ENCODE measurements at places on chromosomes 5 and 9.
A peak's percentile ranks its signal among the peaks of the same experiment; 100 is the strongest.

GRCh38 chr5:125412561-125413495 lies 666.4 kb upstream of the ZNF608 start:
- peak; percentile 22 for DNase-seq

DNA sequence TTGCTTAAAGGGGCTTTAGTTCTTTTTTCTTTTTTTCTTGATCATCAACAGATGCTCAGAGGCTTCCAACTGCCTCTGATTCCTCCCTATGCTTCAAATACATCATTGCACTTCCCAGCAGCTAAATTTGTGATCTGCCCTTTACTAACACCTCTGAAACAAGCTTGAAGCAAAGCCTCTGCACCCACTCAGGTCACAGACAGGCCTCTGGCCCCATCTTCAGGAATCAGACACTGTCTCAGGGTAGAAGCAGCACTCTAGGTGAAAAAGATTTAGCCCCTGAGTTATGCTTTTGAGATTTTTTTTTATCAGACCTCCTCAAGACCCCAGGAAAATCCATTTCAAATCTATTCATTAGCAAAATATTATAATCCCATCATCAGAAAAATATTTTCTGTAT lies 91.5 kb downstream of the MAMDC2 start:
- no peak for DNase-seq

DNA sequence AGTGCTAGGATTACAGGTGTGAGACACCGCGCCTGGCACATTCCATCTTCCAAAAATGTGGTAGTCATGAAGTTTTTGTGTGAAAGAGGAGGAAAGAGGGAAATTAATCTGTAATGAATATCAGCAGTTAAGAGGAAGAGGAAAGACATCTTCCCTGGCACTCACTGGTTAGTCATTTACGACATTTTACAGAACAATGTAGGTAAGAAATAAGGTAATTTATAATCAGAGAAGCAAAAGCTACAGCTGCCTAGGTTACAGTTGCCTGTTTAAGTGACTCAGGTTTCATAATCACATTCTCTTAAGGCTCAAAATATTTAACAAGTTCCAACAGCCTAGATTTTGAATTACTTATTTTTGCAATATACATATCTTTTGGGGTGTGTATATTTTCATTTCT lies 26.9 kb downstream of the CNOT6 start:
- DNase-seq, result no peak

DNA sequence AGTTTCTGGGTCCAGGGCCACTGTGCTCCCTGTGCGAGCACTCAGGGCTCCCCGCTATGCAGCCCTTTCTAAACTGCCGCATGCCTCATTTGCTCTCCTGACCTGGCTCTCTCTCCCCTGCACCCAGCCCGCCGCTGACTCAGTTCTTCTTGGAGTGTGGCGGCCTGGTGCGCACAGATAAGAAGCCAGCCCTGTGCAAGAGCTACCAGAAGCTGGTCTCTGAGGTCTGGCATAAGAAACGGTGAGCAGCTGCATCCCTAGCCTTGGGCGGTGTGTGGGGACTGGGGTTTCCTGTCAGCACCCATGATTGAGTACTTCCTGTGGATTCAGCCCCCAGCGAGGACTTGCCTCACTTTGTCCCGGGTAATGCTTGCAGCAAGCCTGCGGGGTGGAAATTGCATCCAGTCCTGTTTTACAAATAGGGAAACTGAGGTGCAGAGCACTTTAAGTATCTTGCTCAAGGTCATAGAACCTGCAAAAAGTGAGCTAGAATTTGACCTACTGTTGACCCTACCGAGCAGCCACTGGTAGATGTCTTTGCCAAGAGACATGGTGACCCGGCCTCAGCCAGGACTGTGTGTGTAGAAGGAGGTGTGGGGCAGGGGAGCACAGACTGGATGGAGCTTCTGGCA lies 27.9 kb downstream of the USP20 start:
- DNase-seq, result no peak

- DNase-seq, result no peak
Observed at GRCh38 chr5:148912714-148913398, 86.4 kb downstream of the ADRB2 start.

DNA sequence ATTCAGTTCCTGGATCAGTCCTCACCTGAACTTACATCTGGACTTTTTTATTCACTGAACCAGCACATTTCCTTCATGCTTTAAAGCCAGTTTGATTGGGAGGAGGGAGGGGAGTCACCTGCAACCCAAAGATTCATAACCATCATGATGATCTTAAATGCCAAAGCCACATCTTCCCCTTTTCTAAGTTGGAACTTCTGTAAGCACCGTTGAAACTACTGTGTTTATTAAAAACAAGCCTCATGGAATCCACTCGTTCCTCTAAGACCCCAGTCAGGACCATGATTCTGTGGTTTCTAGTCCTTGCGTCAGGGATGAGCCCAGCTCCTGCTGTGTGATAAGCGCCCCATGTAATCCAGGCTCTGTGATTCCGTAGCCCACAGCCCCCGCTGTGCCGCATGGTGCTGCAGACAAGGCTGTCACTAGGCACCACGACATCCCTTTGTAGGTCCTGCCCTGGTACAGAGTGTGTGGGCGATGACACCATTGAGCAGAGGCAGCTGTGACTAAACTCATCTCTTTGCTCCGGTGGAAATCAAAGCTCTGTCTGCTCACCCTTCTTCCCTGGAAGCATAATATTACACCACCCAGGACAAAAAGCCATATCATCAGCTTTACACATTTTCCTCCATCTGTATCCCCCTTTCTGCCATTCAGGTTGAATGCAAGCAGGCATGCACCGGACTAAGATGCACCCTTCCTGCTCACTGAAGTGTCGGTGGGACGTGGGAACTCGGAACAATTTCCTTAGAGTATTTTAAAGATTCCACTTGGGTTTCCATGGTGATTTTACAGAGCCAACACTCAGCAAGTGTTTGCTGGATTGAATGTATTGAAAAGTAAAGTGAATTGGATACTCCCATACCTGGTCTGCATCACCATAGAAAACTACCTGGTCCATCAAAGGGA lies 132.0 kb upstream of the FSTL4 start:
- no peak for DNase-seq
